ENCODE measurements at places on chromosomes 2 and 18.

GRCh38 chr2:217920879-217921603 lies 81.8 kb downstream of the TNS1 start:
- peak; percentile 90 for DNase-seq

- DNase-seq: no peak
Observed at GRCh38 chr2:148021886-148022285, 995 bp downstream of the MBD5 start.

- no peak for DNase-seq
Observed at GRCh38 chr18:25234740-25235345, 117.1 kb downstream of the ZNF521 start.

GRCh38 chr2:215362562-215362904 lies 50.7 kb downstream of the ATIC start:
- no peak for DNase-seq

Measured in ascending aorta (tissue), 2 donors.